ENCODE measurements at places on chromosomes 11 and 22.
A peak's percentile ranks its signal among the peaks of the same experiment; 100 is the strongest.

- no peak for DNase-seq
Measured at GRCh38 chr11:3685923-3686322, 14.7 kb upstream of the CHRNA10 start.

DNA sequence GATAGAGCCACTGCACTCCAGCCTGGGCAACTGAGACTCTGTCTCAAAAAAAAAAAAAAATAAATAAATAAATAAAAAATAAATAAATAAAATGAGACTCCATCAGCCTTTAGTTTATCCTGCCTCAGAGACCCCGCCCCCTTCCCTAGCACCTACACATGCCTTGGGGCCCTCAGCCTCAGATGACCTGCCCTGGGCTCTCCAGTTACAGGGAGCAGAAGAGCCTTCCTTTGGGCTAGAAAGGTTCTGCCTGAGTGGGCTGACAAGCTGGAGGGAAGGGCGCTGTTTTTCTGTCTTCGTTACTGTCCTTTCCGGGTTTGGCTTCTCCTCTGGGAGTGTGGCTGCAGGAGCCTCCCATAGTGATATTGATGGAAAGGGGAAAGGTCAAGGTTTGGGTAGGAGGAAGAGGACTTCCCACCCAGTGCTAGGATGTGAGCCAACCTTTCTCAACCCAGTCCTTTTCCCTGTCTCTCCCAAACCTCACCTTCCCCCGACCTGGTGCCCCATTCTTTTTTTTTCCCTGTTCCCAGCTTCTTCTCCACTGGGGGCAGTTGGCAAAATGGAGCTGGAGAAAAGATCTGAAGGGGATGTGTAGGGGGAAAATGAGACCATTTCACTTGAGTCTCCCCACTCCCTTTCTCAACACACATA lies 1.5 kb upstream of the SF3B2 start:
- peak; percentile 18 for DNase-seq

- DNase-seq: no peak
Measured at GRCh38 chr11:27055065-27055682, 14.6 kb downstream of the BBOX1 start.

DNA sequence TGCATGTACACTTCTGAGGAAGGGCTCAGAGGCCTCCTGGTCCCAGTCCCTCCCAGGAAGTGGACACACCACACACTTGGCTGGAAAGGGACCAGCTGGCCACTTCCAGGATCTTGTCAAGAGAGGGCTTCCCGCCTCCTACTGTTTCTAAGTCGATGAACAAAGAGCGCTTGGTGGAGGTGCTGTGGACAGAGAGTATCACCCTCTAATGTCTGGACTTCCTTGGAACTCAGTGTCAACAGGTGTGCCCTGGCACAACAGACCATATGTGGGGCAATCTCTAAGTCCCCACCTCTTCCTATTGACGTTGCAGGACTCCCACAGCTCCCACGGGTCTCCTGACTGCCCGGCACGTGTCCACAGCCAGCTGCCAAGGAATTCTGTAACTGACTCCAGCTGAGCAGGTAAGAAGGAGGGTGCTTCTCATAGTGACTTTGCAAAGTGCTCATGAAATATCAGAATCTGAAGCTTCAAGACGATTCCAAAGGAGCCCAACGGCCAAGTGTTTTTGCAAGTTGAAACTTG lies 16.1 kb downstream of the POU2AF1 start:
- DNase-seq: no peak

DNA sequence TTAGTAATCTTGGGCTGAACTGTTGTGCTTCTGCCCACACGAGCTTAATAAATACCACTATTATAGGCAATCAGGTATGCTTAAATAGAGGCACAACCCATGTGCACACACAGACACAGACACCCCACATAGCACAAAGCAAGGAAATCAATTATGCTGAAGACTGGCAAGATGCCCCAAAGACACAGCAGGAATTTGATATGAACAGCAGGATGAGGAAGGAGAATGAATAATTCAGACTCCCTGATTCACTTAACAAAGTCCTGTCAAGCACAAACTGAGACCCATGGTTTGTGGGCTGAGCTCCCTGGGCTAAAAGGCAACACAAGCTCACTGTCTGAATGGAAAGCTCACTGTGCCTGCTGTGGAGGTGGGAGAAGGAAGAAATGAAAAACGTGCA lies 42.5 kb downstream of the RBFOX2 start:
- DNase-seq: no peak

DNA sequence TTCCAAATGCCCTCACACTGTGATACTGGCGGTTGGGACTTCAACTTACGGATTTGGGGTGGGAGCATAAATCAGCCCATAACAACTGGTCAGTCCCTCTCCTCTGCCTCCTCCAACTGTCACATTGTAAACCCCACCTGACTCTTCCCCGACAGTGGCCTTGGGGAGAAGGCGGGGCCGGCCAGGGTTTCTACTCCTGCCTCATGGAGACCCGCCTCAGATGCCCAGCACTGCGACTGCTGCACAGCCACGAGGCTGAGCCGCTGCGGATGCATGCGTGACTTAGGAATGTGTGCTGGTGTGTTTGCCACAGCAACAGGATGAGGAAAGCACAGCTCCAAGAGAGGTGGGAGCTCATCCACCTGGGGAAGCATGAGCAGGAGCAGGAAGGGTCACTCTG lies 914.2 kb downstream of the NTM start:
- DNase-seq: no peak

DNA sequence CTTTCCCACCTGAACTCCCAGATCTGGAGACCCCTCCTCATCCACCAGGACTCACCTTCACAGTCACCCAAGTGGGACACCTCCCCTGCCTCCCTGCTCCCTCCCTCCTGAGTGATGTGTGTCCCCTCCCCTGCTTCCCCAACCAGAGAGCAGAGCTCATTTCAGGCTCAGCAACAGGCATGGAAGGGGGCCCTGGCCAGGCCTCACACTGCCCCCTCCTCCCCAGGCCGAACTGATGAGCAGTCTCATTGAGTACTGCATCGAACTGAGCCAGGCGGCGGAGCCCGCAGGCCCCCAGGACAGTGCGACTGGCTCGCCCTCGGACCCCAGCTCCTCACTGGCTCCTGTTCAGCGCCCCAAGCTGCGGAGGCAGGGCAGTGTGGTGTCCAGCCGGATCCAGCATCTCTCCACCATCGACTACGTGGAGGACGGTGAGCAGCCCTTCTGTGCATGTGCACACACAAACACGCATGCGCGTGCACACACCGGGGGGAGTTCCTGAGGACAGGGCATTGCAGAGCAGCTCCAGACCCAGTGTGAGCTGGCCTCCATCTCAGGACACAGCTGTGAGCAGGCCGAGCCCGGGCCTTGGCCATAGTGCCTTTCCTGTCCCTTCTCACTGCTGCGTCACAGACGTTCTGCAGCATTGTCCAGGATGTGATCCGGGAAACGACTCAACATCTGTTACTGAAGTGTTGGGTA lies 17.8 kb upstream of the NEAT1 start:
- DNase-seq: peak; percentile 93

- no peak for DNase-seq
Measured at GRCh38 chr22:49602481-49602880, 225.2 kb downstream of the BRD1 start.

GRCh38 chr11:6825231-6825744 lies 20.2 kb upstream of the OR10A5 start:
- no peak for DNase-seq

DNA sequence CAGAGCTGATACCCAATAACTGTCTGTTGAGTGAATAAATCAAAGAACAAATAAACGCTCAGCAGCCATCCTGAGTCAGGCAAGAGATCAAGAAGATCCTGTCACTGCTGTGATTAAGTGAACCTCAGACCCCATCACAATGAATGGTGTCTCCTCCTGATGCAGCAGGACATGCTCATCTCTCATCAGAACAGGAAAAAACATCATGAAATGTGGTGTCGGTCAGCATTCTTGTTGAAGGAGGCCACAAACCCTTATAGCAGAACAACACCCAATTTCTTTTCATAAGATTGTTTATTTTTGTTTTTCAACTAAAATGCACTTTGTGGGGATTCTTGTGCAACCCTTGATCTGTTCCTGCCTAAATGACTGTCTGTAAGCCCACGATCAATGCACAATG lies 60.3 kb downstream of the SYTL2 start:
- DNase-seq: no peak

- no peak for DNase-seq
Measured at GRCh38 chr11:124752471-124753102, 532 bp upstream of the VSIG2 start.

DNA sequence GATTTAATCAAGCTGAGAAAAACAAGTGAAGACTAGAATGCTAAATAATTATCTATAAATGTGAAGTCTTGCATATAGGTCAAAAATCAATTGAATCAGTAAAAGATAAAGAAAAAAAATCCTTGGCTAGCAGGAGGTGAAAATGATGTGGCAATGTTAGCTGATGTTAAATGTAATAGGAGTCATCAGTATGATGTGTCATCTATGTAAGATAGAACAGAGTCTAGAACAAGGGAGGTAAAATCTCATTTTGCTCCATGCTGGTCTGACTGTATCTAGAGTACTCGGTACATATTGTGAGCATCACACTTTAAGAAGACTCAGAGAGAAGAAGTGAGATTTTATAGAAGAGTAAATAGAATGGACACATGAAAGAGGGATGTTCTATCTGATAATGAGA lies 721.2 kb downstream of the ETS1 start:
- no peak for DNase-seq

- DNase-seq: no peak
Measured at GRCh38 chr22:49951986-49952896, 8.3 kb upstream of the PIM3 start.

GRCh38 chr11:78031629-78032028 lies 8.6 kb upstream of the KCTD14 start:
- no peak for DNase-seq

DNA sequence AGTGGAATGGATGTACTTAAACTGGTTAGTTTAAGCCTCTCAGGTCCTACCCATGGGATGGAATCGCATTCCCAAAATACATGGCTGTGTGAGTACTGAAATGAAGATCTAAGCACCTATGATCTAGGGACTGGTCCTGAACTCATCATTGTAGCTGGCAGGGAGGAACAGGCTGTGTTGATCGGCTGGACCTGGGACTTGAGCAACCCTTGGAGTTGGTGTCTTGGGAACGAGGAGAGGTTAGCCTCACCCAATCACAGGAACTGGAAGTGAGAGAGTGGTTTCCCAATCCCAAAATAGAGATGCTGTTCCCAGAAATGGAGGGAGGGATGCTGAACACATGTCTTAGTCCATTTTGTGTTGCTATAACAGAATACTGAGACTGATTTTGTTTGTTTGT lies 16.4 kb upstream of the ASCC2 start:
- DNase-seq: no peak

GRCh38 chr22:19879992-19880785 lies 25.5 kb upstream of the GNB1L start:
- DNase-seq: peak; percentile 89

GRCh38 chr11:58616594-58616993 lies 5.9 kb upstream of the CNTF start:
- DNase-seq: no peak

DNA sequence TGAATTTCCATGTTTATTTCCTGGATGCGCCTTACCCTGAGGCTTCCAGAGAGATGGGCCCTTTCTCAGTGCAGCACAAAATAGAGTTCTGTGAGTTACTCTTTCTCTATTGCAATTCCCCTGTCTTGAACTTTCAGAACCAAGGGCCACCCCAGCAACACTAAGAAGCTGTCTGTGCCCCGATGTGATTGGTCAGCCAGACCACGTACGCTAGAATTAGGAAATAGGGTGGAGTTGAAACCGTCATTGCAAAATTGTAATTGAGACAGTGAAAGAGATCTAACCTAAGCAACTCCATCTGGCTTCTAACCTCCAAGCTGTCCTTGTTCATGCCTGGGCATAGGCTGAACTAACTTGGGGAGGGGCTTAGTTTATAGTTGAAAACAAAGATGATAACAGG lies 981.3 kb downstream of the OPCML start:
- no peak for DNase-seq

DNA sequence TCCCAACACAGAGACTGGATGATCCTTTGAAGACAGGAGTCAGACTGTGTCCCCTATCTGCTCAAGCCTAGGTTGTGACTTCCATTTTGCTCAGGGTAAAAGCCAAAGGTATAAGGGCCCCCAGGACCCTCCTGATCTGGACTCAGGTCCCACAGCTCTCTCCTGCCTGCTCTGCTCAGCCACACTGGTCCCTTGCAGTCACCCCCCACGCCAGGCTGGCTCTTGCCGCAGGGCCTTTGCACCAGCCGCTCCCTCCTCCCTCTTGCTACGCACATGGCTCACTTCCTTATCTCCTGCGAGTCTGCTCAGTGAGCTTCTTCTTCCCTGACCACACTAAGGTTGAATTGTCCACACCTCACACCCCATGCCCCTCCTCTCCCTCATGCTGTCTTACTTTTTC lies 28.4 kb upstream of the CACNG2 start:
- peak; percentile 68 for DNase-seq

GRCh38 chr11:93939084-93939760 lies 81.9 kb upstream of the HEPHL1 start:
- no peak for DNase-seq

DNA sequence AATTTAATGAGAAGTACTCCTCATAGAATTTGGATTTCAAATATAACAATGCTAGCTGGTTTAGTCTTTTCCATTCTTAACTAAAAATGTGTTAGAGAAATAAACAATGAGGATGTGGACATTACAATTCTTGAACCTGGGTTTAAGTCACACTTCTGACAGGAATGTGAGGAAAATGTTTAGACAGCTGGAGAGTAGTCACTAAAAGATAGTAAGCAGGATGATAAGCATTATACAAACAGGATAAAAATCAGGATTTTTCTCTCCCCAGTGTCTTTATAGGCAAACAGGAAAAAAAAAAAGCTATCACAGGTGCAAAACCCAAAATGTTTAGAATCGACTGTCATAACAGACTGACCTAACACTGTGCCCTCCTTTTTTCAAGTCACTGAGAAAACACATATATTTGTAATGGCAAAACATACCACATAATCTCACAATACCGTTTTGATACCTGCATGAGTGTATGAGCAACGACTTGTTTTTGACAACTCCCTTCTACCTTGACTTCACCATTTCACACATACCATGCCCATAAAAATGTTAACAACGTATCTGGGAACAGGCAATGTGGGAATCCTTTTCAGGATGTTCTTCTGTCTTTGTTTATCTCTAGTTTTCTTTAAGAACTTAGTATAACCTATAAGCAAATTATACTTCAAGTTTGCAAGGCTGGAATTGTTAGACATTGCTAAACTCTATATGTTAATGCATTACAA lies 242.0 kb downstream of the SBF2 start:
- DNase-seq: no peak

Data from chondrocyte (in vitro differentiated cells).